Dermis microvascular lymphatic vessel endothelial cell (primary cell): ENCODE measurements at places on chromosomes 5 and 9. TPM values are rescaled to one million over a fixed set of nuclear protein-coding genes. Genes with fewer than 3 reads are reported as not detected.

Gene FOXD4L4
- 0.13 TPM in 1 of 2 replicates, not detected in the other for total RNA-seq

Gene KCTD16
- under 0.01 TPM in 2 replicates for total RNA-seq

Gene KIAA1958
- 1.0 and 2.4 TPM in 2 replicates for total RNA-seq

Gene AGXT2
- total RNA-seq: not detected in 2 replicates

Gene FGFR4
- total RNA-seq: 2.4 and 4.2 TPM in 2 replicates

Gene TMEM171
- 0.76 and 1.4 TPM in 2 replicates for total RNA-seq

Gene C9orf153
- total RNA-seq: 0.38 TPM in 1 of 2 replicates, not detected in the other

Gene TRAF1
- 0.51 and 1.2 TPM in 2 replicates for total RNA-seq
